ENCODE measurements at places on chromosomes 12 and 14.

DNA sequence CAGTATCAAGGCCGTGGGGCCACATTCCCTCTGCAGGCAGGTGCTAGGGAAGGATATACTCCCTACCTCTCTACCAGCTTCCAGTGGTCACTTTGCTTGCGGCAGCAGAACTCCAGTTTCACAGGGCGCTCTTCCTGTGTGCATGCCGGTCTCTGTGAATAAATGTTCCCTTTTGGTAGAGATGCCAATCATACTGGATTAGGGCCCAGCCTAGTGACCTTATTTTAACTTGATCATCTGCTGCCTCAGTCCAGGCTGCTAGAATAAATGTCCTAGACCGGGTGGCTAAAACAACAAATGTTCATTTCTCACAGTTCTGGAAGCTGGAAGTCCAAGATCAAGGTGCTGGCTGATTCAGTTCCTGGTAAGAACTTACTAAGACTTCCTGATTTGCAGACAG is 198.8 kb upstream of the TMEM132C start:
- no peak for DNase-seq

- no peak for DNase-seq
Observed at GRCh38 chr12:39329018-39329417, 113.9 kb downstream of the KIF21A start.

GRCh38 chr14:34038358-34039057 is 87.6 kb upstream of the EGLN3 start:
- no peak for DNase-seq

DNA sequence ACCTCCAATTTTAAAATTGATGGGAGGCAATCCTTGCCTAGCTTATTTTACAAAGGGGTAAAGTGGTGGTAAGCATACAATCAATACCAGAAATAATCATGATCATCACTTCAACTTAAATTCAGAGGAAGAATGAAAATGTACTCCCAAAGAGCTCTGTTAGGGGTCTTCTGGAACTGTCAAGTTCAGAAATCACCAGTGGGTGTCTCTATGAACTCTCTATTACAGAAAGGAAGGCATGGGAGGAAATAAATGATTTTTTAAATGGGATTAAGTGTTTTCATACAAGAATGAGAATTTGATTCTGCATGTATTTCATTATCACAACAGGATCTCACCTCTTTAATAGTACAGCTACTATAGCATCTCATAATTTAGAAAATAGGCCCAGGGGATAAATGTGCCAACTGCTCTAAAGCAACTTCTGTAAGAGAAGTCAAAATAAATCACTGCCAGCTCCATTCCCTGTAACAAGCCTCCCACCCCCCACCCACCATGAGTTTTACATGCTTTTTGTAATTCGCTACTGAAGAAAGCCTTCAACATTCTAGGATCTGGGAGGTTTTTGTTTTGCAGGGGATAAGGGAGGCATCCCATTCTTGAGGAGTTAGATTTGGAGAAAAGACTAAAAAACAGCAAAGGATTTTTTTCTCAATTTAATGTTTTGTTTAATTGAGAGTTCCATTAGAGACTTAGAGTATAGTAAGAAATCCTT is 9.7 kb downstream of the DCP1B start:
- no peak for DNase-seq

All from activated CD4-positive, alpha-beta T cell treated with anti-CD3 and anti-CD28 coated beads for 24 hours (primary cell).